ENCODE measurements at places on chromosomes 6 and 20.

GRCh38 chr6:90586546-90586835, 381 bp downstream of the MAP3K7 start:
- no peak for DNase-seq

DNA sequence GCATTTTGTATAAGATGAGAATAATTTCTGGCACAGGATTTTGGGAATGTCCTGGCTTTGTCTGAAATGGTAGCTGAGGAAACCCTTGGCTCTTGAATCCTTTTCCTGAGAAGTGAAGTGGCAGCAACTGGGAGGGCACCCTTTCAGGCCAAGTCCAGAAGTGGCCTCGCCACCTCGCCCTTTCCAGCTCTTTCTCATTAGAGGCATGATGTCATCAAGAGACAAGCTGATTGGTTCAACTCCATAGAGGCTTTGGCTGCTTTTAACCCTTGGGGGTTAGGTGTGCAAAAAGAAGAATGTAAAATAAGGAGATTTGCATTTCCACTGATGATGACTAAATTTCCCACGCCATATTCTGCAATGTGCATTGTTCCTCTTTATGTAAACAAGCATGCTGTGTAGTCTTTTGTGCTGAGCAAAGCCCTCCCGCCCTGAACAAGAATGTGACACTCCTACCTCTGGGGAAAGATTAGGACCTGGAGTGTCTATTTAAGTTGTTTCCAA, 116.5 kb downstream of the TCP11 start:
- peak; percentile 53 for DNase-seq

DNA sequence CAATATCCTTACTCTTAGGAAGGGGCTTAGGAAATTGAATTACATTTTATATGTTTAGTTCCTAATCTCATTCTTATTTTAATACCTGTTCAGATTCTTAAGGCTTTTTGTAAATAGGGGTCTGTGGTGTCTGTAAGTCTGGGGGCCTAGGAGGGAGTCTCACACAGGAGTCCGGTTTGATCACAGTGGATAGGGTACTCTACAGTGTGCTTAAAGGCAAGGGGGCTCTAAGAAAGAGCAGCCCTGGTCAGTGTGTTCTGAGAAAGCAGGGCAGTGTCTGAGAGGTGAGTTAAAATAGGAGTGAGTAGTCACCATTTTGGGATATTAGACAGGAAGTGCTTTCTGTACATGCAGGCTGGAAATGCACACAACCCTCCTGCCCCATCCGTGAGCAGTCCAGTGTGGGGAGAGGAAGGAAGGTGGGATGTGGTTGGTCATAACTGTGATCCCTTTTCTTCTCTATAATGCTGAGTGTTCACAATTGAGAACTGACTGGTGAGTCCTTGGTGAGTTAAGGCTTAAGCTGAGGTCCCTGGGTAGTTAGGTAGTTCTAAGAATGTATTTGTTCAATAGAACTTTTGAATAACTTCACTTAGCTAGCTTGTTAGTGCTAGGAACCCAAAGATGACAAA, 50.0 kb downstream of the CDKAL1 start:
- DNase-seq: no peak

- DNase-seq: no peak
These were observed 7.1 kb downstream of the PANK2 start for GRCh38 chr20:3896302-3896701.

GRCh38 chr6:31882344-31882743, 3.5 kb upstream of the SLC44A4 start:
- DNase-seq: no peak

Data from endothelial cell (in vitro differentiated cells).